ENCODE measurements at places on chromosomes 16 and 17.

GRCh38 chr17:27782791-27783206 is 17.5 kb downstream of the NOS2 start:
- DNase-seq: no peak

DNA sequence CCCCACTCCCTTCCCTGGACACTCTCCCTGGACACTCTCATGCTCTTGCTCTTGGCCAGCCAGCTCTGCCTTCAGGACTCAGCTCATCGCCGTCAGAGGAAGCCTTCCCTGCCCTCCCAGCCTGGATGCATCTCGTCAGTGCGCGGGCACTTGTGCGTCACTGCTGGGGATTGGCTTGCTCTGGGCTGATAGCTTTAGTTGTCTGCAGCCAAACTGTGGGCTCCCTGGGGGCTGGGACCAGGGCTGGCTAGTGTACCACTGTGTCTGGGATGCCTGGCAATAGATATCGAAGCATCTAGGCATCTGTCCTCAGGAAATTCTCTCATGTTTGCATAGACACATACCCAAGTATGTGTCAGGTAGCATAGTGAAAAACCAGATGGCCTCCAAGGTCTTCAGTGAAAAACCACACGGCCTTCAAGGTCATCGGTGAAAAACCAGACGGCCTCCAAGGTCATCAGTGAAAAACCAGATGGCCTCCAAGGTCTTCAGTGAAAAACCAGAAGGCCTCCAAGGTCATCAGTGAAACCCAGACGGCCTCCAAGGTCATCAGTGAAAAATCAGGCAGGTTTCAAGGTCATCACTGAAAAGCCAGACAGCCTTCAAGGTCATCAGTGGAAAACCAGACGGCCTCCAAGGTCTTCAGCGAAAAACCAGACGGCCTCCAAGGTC is 72.0 kb downstream of the CMIP start:
- DNase-seq: no peak

GRCh38 chr16:56265184-56265583 is 73.9 kb downstream of the GNAO1 start:
- DNase-seq: no peak

GRCh38 chr16:30068750-30069610 is 3.4 kb downstream of the ALDOA start:
- no peak for DNase-seq

GRCh38 chr17:80260791-80261158 is at the start of gene RNF213:
RNF213 (plus strand) TSS chr17:80260852; CDS start chr17:80263682, 2,830 bp downstream.
- peak; percentile 27 for DNase-seq

DNA sequence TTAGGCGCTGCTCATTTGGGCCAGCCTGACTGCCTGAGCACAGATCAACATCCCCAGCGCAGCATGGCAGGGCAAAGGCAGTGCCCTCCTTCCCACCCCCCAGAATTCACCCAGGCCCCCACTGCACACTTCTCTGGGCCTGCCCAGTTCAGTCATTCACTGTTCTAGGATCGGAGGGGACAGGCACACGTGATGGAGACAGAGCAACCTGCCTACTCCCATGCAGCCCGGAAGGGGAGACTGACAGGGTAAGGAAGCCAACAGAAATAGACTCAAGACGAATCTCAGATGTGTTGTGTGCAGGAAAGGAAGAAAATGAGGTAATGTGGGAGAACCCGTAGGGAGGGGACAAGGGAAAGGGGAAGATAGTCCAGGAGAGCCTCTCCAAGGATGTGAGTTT is 59.2 kb upstream of the LYRM9 start:
- no peak for DNase-seq

DNA sequence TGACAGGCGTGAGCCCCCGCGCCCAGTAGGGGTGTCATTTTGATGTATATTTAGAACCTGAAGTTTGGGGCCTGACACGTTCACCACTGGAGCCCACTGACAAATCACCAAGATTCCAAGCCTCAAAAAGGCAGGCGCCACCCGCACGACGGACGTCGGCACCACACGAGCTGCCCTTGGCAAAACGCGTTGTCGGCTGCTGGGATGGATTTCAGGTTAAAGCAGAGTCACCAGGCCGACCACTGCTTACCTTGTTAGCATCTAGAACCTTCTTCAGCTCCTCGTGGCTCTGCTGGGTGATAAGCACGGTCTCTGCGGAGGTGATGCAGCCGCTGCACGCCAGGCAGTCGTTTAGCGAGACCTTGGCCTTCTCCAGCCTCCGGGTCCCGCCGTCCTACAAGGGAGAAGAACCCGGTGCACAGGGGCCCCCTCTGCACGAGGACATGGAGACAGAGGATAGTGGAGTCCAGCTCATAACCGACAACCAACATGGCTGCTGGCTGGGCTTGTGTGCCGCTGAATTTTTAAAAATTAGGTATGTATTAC is 3.8 kb downstream of the CIAO3 start:
- no peak for DNase-seq

DNA sequence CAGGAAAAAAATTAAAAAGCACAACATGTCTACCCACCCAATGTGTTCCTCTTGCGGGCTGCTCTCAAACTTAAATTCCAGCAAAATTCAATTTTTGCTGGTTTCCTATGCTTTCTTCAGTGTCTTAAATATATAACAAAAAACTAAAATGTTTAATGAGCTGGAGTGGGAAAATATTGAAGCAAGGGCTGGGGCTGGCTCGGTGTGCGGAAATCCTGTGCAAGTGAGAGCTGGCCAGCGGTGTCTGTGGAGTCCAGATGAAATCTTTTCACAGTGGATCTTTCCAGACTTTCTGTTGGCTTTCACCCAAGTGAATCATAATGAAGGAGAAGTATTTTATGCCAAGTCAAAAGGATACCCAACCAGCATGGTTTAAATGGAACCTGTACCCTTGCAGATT is 1733.6 kb downstream of the TP53TG3F start:
- no peak for DNase-seq

DNA sequence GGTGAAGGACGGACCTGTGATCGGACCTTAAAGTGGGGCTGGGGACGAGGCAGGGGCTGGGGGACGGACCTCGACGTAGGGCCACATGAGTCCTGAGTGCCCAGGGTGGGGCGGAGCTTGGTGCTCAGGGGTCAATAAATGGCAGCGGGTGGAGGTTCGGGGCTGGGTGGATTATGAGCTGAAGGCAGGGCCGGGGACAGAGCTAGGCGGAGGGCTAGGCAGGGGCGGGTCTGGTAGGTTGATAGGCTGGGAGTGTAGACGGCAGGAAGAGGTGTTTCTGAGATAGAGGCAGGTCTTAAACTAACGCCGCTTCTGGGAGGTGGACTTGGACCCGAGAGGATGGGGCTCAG is 733 bp downstream of the CHRNB1 start:
- peak; percentile 42 for DNase-seq

- DNase-seq: peak; percentile 44
Measured at GRCh38 chr16:69057400-69058378, 47.8 kb upstream of the HAS3 start.

DNA sequence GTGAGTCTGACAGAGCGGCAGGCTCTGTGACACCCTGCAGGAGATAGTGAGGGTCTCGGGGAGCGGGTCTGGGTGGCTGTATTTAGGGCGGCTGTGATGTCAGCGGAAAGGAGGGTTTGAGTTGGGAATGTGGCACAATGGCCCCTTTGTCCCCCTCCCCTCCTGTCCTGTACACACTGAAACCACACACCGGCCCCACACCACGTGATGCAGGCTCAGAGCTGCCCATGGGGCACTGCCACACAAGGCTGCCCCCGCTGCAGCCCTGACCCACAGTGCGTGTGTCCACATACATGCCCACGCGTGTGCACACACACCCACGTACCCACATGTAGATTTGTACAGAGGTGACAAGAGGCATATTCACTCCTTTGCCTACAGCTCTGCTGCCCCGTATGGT is 15.3 kb downstream of the SGCA start:
- no peak for DNase-seq

GRCh38 chr17:7403727-7403976 is 245 bp downstream of the TMEM256 start:
- DNase-seq: no peak

- DNase-seq: no peak
Measured at GRCh38 chr16:13554005-13554404, 365.9 kb upstream of the ERCC4 start.

GRCh38 chr17:61362396-61362795 is 37.2 kb upstream of the TBX2 start:
- DNase-seq: no peak

DNA sequence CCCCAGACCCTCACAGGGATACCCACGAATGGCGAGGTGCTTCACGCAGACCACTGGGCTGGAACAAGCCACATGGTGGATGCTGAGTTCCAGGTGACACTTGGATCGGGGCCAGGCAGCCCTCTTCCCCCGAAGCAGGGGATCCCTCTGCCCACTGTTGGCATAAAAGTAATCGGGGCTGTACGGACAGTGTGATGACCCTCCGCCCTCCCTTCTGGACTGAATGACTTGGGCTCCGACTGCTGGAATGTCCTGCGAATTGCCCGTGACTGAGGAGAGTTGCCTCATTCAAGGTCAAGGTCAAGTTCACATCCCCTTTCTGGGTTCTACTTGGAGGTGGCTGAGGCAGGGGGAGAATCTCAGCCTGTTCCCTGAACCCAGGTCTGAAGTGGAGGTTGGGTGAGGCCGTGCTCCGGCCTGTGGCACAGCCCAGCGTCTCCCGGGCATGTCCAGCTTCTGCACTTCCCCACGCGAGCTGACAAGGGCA is 28.5 kb upstream of the CREBBP start:
- DNase-seq: no peak

GRCh38 chr17:31114956-31115555 is 20.3 kb downstream of the NF1 start:
- DNase-seq: no peak

DNA sequence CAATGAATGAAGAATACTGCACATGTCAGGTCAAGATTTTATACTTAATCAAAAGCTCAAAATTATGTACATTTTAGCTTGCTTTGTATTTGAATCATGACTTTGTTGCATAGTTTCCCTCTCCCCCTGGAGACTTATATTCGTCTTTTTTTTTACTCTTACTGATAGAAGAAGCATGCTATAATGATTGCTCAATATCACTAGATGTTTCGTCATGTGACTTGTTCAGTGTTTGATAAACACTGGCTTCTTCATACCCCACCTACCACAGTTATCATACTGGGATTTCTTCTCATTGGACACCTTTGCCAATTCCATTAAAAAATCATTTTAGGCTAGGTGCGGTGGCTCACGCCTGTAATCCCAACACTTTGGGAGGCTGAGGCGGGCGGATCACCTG is 148.7 kb downstream of the FTO start:
- DNase-seq: no peak

DNA sequence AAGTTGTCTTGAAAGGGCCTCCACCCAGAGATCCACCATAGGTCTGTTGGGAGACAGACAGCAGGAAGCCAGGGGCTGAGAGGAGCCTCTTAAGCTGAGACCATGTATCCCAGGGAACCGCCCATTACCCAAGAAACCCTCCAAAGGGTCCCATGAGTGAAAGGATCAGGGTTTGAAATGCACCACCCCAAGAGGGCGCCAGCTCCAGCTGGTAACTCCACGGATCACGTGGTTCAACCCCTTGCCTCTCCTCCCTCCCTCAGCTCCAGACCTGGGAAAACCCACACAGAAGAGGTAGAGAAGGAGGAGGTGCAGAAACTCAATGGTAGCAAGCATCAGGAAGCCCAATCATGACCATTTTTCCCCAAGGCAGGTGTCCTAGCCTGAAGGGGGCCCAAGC is 148.7 kb downstream of the AIPL1 start:
- DNase-seq: no peak

- DNase-seq: no peak
Measured at GRCh38 chr16:88521674-88522073, 48.5 kb upstream of the ZC3H18 start.

DNA sequence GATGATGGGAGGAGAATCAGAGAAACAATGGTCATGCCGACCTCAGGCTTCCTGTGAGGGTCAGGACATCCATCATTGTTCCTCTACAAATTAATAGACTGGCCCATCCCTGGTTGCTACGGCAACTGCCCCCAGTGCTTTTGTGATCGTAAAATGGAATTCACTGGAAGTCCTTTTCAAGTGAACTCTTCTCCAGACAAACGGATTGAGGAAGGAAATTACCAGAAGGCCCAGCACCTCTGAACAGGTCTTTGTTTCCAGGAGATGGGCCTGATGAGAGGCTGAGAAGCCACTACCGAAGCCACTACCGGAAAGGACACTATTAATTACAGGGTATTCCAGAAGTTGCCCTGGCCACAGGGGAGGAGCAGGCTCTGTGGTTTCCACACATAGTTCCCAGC is 126.0 kb downstream of the MGAT5B start:
- no peak for DNase-seq

- DNase-seq: no peak
Measured at GRCh38 chr17:50871898-50872297, 5.7 kb upstream of the TOB1 start.

DNA sequence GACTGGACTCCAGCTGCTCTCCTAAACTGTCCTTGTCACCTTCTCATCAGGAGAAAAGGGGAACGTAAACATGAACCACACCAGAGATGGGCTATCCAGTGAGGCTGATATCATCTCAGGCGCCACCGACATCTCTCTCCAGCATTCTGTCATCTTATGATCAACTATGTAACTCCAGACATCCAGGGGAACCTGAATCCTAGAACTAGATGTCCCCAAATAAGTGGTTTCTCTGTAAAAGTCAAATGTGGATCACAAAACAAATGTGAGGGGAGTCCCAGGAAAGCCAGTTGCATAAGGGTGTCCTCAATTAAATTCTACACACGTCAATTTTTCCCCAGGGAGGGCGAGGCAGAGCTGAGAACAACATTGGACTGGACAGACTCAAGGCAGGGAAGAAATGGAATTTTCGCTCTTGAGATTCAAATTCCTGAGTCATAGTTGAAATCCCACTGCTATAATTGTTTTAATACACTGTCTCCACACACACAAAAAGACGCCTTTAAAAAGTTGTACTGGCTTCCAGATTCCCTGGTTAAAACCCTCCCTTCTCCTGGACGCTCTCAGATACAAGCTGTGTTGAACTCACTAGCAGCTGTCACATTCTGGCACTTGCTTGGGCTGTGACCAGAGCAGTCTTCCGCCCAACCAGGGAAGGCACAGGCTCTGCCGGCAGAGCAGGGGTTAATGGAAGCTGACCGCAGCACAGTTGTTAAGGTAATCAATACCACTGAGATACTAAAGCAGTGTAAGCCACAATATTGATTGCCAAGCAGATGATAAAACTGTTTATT is 62.6 kb downstream of the ZFHX3 start:
- DNase-seq: no peak

GRCh38 chr17:50926523-50926922 is 60.4 kb upstream of the TOB1 start:
- no peak for DNase-seq

All from mucosa of gallbladder (tissue), 1 donor.